ENCODE measurements at places on chromosomes 7 and 10.

GRCh38 chr7:3162289-3162688 is 118.6 kb upstream of the CARD11 start:
- no peak for DNase-seq

GRCh38 chr10:81479316-81479715 is 395.7 kb upstream of the NRG3 start:
- no peak for DNase-seq

DNA sequence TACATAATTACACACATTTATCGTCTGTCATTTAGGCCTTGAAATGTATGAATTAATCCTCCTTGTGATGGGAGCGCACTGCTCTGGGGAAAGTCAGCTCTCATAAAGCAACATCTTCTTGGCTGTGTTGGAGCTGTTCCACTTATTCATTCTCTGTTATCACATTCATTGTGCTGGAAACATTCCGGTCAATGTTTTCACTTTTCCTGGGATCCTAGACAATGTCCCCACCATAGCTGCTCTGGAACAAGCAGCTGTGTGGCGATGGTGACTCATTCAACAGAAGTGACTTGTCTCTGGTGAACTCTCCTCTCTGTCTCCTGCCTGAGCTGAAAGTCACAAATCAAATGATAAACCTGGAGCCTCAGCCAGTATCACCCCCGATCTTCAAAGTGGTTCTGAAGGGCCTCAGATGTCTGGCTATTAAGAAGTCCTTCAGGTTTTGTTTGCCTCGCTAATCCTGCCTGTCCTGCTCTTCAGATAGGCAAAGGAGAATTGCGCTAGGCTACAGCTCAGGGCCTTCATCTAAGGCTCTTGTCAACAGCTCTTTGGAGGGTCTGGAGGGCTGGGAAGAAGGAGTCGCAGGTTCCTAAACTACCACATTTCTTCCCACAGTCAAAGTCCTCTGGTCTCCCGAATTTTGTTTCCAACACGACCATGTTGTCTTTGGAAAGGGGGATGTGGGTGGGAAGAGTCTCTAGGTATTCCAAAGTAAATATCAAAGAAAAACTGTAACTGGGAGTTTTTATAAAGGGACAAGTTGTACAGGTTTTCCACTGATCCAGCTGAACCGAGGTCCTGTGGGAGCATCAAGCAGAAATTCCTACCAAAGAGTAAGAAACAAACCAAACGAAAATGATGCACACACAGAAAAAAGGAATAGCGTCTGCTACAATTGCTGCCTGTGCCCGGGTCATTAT is 29.3 kb downstream of the KLF6 start:
- no peak for DNase-seq

GRCh38 chr10:33963729-33964128 is 629.3 kb upstream of the NRP1 start:
- DNase-seq = no peak

DNA sequence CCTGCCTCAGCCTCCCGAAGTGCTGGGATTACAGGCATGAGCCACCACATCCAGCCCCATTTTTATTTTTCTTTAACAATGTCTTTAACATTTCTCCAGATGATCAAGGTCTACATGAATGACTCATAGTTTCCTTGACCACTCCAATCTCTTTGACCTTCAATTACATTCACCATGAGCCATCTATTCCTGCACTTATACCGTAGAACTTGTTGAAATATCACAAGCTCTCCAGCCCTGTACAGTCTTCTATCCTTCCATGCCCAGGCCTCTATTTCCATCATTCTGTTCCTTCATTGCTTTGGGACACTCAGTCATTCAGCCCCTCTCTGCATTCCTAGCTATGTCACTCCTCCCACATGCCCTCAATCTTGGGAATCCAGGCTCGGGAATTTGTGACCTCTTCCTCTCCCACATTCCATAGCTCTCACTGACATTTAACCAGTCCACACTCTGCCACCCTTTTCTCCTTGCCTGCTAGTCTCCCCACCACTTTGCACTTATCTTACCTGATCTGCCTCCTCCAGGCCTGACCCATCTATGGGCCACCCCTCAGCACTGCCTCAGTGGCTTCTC is 151.8 kb upstream of the STK17A start:
- DNase-seq = no peak

- DNase-seq = no peak
Measured at GRCh38 chr10:119633538-119634218, 17.5 kb upstream of the BAG3 start.

- DNase-seq = no peak
Measured at GRCh38 chr7:94698275-94698674, 42.3 kb upstream of the SGCE start.

DNA sequence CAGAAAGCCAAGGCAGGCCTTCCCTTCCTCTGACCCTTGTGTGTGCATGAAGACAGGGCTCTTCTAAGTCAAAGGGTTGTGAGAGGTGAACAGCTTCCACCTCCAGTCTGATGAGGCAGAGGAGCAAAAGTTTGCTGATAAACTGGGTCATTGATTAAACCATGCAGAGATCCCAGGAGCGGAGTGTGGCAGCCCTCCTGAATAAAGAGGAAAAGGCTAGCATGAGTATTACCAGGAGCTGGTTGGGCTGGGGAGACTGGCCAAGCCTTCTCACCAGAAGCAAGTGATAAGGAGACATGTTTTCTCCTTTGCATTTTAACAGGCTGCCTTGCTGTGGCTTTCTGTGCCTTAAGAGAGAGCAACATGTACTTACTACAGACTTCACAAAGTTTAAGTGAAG is 10.2 kb downstream of the LMOD2 start:
- DNase-seq = no peak

- DNase-seq = no peak
Measured at GRCh38 chr7:29397398-29397797, 166.2 kb upstream of the PRR15 start.

DNA sequence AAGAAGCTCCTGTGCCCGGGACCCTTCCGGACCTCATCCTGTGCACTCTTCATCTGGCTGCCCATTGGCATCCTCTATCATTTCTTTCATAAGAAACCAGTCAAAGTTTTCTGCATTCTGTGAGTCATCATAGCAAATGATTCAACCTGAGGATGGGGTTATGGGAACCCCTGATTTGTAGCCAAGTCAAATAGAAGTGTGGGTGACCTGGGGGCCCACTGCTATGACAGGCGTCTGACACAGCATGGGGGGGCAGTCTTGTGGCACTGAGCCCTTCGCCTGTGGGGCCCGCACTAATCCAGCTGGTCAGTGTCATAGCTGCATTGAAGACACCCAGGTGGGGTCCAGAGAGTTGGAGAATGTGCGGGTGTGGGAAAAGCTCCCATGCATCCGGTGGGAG is 230.4 kb downstream of the USP6NL start:
- DNase-seq = no peak

GRCh38 chr10:58477902-58478301 is 34.8 kb upstream of the BICC1 start:
- no peak for DNase-seq
